Omental fat pad (tissue), 4 donors: ENCODE measurements at places on chromosomes 16 and 17.

DNA sequence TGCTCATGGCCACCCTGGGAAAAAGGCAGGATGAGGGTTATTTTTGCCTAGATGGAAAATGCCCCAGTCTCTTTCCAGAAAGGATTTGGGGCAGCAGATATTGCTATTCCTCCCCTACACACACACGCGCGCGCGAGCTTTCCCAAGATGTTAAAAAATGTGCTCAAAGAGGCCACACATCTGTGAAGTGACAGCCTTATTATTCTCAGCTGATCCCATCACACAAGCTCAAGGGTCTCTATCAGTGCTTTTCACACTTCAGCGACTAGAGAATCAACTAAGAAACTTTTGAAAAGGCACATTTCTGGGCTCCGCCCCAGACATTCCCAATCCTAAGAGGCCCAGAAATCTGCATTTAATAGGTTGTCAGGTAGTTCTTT is 5.7 kb upstream of the RAB5C start:
- no peak for DNase-seq

DNA sequence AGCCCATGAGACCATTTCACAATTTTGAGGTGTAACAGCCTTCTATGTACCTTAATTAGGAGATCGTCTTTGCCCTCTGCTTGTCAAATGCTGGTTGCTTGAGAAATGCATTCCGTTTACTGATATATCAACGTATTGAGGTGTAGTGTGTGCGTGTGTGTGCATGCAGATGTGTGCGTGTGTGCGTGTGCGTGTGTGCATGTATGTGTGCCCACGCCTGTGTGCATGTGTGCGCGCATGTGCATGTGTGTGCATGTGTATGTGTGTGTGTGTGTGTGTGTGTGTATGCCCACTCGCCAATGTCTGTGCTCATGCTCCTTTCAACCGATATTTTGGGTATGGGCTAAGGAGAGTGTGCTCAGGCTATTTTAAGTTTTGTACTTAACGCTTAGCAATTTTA is 81.5 kb upstream of the ZFHX3 start:
- no peak for DNase-seq

DNA sequence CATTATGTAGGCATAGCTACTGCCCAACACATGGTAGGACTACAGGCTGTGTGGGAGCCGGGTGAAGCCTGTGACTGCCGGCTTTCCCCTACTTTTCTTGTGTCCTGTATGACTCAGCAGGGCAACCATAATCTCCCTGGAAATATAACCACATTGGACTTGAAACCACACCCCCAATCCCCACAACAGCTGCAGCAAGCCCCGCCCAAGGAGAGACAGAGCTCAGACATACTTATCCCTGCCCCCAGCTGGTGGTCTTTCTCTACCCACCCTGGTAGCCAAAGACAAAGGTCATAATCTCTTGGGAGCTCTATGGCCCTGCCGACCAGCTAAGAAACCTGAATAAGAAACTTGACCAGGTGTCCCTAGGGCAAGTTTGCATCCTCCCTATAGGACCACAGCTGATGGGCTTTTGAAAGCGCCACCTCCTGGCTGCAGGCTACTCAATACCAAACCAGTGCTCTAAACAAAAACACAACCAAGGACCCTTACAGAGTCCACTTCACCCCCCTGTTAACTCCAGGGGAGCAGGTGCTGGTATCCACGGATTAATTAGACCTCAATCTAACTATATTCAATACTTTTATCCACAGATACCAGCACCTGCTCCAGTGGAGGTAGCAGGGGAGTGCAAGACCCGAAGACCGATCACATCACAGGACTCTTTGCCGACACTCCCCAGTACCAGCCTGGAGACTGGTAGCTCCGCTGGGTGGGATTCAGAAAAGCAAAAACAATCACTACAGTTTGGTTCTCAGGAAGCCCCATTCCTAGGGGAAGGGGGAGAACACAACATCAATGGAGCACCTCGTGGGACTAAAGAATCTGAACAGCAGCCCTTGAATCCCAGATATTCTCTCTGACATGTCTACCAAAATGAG is 91.2 kb downstream of the IRX5 start:
- no peak for DNase-seq

- no peak for DNase-seq
Measured at GRCh38 chr17:39306509-39307212, 80.9 kb upstream of the STAC2 start.

DNA sequence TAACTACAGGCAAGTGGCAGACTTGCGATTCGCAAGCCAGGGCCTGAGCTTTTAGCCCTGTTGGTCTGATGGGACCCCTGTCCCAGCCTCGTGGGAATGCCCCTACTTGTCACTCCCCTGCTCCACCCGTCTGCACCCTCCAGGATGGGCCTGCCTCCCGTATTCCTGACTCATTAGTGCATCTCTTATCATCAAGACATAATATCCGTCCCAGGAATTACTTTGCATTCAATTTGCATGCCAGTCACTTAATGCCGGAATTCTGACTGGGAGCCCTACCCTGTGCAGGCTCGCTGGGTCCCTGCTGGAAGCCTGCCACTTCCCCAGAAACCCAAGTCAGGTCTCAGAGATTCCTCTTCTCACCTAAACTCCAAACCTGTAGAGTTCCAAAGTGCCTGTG is 3.3 kb downstream of the PRSS53 start:
- DNase-seq, result no peak

DNA sequence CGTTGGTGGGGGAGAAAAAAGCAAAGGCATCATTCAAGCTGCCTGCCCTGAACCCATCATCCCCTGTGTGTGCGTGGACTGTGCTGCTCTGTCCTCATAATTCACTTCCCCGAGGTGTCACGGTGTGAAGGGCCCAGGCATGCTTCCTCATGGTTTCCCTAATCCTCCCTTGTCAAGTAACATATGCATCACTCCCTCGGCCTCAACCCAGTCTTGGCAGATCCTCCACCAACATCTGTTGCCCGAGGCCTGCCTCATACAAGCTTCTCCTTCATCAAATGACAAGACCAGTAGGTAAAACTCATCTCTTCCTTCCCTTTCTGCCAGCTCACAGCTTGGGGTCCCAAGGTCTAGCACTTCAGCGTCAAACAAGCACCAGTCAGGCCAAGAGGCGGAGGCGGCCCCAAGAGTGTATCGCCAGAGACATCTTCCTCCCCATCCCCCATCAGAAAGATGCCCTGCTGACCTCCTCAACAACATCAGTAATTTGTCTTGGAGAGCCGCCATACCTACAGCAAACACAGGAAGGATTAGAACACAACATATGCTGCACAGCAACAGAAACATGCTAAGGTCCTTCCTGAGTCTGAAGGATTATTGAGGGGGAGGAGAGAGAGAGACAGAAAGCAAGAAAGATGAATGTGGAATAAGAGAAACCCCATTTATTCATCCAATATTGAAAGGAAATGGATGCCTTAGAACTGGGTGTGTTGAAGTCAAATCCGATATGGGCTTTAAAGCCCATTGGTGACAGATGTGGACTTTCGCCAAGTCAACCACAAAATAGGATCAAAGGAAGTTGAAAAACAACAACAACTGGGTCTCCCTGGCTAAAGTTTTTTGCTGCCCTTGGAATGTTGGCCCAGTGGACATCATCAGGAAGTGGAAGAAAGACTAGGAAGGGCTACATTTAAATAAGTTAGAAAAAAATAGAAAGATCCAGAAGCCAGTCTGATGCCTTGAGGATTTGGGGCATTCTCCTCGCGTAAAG is 38.4 kb downstream of the SOX9 start:
- DNase-seq, result no peak

GRCh38 chr17:42276359-42276608 is at the start of gene STAT5B:
Gene STAT5B, minus strand, starts transcription at chr17:42276391. Its CDS starts 44,264 bp downstream, at chr17:42232127.
- no peak for DNase-seq

GRCh38 chr17:44216173-44216572 is 3.3 kb downstream of the UBTF start:
- no peak for DNase-seq

GRCh38 chr16:27245276-27246172 is 23.0 kb downstream of the NSMCE1 start:
- DNase-seq, result peak; percentile 58

DNA sequence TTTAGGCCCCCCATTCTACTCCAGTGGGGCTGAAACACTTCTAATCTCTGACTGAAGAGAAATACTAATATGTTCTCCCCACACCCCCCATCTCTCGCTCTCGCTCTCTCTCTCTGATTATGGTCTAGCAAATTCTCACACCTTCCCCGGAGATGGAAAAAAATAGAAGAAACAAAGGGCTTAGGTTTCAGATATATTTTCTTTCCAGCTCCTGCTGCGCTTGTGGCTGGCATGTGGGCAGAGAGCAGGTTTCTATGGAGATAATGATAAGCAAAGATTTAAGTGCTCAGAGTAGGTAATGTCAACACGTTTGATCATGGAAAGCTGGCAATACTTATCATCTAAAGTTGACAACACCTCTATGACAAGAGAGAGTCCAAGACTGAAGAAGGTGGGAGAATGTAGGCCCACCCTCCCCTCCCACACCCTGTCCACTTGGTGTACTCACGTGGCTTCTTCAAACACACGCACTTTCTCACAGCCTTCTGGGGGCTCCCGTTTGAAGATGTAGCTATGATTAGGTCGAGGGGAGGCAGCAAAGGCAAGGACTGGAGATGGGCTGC is 8.0 kb upstream of the SLC35B1 start:
- no peak for DNase-seq

- DNase-seq, result no peak
Measured at GRCh38 chr17:63601439-63602371, 1.0 kb downstream of the TACO1 start.

GRCh38 chr17:39951924-39952679 is 10.7 kb upstream of the GSDMA start:
- no peak for DNase-seq

DNA sequence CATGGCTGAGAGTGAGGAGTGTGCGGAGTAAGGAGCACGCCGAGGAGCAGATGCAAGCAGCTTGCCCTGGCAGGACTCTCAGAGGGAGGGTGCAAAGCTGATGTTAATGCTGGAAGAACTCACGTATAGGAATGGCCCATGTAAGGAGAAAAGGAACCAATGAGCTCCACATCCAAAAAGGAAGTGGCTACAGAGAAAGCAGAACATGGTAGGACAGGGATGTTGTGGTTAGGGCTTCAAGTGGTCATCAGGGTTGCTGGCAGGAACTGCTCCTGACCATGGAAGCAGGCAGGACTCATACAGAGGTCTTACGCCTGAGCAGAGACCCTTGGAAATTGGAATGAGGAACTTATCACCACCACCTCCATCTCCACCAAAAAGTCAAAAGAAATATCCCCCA is 5.2 kb downstream of the MYO1D start:
- no peak for DNase-seq

DNA sequence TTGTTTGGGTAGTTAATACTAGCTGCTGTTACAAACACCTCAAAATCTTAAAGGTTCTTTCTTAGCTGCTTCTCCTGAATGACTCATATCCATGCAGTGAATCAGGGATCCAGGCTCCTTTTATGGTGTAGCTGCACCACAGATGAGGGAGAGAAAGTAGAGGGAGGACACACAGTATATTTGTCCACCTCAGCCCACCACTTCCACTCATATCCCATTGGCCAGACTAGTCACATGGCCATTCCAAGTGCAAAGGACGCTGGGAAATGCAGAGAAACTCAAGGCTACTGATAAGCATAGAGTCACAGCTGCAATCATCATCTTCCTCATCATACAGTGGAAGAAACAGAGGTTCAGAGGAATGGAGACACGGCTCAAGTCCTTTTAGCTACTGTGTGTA is 63.8 kb downstream of the GSG1L start:
- DNase-seq, result no peak

GRCh38 chr17:49434821-49435670 is 20.4 kb upstream of the PHB1 start:
- DNase-seq, result no peak

- DNase-seq, result no peak
Measured at GRCh38 chr17:63665527-63666214, 34.3 kb downstream of the LIMD2 start.

GRCh38 chr16:30040221-30040620 is 9.2 kb upstream of the TLCD3B start:
- DNase-seq, result no peak
